ENCODE measurements at places on chromosomes 5 and 9. TPM values are rescaled to one million over a fixed set of nuclear protein-coding genes. Genes with fewer than 3 reads are reported as not detected.
A peak's percentile ranks its signal among the peaks of the same experiment; 100 is the strongest.

GRCh38 chr5:172164769-172165212 lies 23.2 kb downstream of the STK10 start:
- H3K36me3 ChIP-seq, result peaks cover 33% of the 10 kb centered on the region
- no peak overlapping the region for H3K4me3 ChIP-seq
- no peak for DNase-seq
- H3K27ac ChIP-seq, result no peak overlapping the region

GRCh38 chr5:133049726-133050048 lies 2.1 kb upstream of the HSPA4 start:
- H3K36me3 ChIP-seq, result peaks cover 7% of the 10 kb centered on the region
- H3K27me3 ChIP-seq, result no peaks in the 10 kb centered on the region
- H3K27ac ChIP-seq, result peak overlapping the region; percentile 61
- peaks cover 24% of the 10 kb centered on the region for H3K4me1 ChIP-seq

- no peak for DNase-seq
- H3K27ac ChIP-seq, result no peak overlapping the region
- H3K36me3 ChIP-seq, result peaks cover 2% of the 10 kb centered on the region
- H3K4me1 ChIP-seq, result peaks cover 5% of the 10 kb centered on the region
Observed at GRCh38 chr5:14728459-14728938, 64.0 kb downstream of the OTULIN start.

DNA sequence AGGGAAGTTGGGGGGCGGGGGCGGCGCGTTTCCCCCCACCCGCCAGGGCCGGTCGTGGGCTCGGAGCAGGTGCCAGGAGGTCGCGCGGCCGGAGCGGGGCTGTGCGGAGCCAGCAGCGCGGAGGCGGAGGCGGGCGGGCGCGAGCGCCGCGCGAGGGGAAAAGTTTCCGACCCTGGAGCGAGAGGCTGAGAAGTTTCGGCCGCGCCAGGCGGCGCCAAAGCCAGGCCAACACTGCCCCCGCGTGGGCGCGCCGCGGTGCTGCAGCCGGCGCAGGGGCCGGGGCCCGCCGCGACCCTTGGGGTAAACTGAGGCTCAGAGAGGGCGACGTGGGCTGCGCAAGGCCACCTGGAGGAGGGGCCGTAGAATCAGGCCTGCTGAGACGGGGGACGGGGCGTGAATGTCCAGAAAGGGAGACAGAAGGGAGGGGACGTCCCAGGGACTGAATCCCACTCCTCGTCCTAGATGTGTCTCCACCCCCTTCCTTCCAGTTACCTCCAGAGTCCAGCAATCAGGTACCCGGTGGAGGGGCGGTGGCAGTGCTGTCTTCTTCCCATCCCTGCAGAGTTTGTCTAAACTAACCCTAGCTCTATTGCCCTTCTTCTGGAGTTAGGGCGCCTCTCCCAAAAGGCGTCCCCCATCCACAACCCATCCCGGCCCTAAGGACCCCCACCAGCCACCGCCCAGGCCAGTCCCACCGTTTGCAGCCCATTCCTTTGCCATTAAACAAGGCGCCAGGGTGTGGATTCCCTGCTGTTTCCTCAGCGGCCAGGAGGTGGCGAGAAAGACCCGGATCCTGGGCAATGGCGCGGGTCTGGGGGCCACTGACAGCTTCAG lies 10.2 kb downstream of the C9orf50 start:
- peak overlapping the region; percentile 78 for H3K4me3 ChIP-seq
- H3K27me3 ChIP-seq, result peaks cover 2% of the 10 kb centered on the region
- peak overlapping the region; percentile 79 for H3K27ac ChIP-seq
- no peaks in the 10 kb centered on the region for H3K36me3 ChIP-seq

ANKRD34B gene
- total RNA-seq, result not detected
